ENCODE measurements at places on chromosomes 3 and 15.

DNA sequence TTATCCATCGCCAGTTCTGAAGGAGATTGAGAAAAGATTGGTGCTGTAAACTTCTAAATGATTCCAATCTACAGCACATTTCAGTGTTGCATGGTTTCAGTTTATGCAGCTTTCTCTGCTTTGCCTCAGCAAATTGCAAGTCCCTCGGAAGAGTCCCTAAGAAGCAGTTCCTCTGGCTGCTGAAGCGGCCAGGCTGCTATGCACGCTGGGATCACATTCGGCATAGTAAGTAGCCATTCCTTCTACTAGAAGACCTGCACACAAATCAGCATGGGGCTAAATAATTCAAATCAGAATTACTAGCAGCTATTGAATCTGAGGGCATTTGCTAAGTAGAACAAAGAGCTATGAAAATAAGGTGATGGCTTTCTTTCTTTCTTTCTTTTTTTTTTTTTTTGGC, 769.5 kb downstream of the AGBL1 start:
- DNase-seq: no peak

DNA sequence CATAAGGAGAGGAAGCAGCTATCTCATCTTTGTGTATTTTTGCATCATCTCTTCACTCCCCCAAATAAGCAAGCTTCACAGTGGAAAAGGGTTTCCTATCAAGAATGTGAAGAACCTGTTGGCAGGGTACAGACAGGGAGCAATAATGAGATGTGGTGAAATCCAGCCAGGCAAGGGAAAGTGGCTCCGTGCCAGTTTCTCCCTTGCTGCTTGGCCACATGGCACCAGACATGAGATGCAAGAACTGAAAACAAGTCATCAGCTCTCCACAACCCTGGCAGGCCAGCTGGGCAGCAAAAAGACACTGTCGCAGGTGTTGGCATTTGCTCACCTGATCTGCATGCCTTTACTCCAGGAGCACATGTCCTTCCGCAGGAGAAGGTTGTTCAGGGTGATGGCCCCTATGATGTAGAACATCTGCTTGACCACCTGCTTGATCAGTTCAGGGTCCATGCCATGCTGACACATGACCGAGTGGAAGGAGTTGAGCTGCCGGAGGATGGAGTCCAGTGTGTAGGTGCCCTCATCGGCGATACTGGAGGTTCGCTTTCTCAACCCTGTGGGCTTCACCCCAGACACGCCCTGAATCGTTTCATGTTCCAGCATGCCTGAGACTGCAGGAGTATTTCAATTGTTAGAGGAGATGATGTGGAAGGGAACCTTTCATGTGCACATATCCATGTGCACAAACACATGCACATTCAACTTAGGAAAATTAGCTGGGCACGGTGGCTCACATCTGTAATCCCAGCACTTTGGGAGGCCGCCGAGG, 23.3 kb upstream of the MYO5C start:
- DNase-seq: no peak

- no peak for DNase-seq
These were observed 19.9 kb downstream of the NDUFB4 start for GRCh38 chr3:120615847-120616609.

DNA sequence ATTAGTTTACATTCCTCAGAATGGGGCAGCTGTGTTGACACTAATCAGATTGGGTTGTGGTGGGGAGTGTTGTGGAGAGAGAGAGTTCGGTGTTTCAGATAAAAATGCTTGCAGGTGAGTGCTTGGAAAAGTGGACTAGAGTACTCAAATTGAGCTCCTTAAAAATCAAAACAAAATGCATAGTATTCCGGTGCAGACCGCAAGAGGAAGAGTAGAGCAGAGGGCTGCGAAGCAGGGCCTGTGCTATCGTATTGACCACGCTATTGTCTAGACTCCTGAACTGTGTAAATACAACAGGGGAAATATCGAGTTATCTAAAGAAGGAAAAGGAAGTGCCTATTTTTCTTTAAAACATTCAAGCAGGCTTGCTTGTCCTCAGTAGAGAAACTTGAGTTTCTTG, 159.5 kb downstream of the TP63 start:
- no peak for DNase-seq

- DNase-seq: no peak
These were observed 547.8 kb upstream of the EPHA6 start for GRCh38 chr3:96266395-96267190.

- no peak for DNase-seq
These were observed 314.8 kb upstream of the LRRC3B start for GRCh38 chr3:26307787-26308186.

GRCh38 chr3:63355809-63356208, 77.7 kb downstream of the SYNPR start:
- no peak for DNase-seq

DNA sequence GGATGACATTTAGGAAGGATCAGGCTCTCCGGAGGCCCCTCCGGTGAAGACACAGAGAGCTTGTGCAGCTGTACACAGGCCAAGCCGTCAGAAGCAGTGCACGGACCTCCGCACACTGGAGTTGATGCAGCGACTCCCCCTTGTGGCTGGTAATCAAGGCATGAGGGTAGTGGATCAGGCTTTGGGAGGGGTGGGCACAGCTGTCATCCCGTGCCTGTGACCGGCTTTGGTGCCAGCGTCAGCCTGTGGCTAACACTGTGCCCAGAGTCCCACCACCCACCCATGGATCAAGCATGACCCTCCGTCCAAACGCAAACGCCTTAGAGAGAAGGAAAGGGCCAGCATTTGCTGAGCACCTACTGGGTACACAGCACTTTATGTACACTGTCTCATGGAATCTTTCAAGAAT, 8.2 kb upstream of the GRIP2 start:
- no peak for DNase-seq

DNA sequence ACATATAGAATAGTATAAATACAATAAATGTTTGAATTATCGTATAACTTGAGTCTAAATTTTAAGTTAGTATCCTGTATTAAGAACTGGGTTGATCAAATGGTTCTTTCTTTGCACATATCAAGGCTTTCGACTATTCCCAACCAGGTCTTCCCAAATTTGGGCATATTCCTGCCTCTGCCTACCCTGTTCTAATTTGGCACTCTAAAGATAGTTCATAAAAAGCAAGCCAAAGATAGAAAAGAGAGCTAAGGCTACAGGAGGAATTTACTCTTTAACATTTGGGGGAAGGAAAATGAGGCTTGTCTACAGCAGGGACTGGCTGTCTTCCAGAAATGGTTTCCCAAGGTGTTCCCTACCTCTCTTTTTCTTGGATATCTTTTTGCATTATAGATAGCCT, 36.1 kb downstream of the SLC35A5 start:
- DNase-seq: no peak

DNA sequence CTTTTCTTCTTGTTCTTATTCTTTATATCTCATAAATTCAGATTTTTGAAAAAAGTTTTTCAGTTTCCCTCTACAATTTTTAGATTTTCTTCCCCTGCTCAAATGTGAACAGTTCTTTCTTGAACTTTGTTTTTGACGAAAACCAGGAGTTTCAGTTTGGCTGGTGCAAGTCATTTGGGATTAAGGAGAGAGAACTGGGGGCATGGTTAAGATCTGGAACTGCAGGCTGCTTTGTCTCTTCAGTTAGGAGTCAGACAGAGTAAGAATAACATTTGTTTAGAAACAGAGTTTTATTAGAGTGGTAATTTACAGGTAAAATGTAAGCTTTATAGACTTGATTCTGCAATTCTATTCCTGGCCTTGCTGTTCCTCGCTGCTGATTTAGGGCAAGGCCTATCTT, 310.5 kb upstream of the C2CD4B start:
- no peak for DNase-seq

DNA sequence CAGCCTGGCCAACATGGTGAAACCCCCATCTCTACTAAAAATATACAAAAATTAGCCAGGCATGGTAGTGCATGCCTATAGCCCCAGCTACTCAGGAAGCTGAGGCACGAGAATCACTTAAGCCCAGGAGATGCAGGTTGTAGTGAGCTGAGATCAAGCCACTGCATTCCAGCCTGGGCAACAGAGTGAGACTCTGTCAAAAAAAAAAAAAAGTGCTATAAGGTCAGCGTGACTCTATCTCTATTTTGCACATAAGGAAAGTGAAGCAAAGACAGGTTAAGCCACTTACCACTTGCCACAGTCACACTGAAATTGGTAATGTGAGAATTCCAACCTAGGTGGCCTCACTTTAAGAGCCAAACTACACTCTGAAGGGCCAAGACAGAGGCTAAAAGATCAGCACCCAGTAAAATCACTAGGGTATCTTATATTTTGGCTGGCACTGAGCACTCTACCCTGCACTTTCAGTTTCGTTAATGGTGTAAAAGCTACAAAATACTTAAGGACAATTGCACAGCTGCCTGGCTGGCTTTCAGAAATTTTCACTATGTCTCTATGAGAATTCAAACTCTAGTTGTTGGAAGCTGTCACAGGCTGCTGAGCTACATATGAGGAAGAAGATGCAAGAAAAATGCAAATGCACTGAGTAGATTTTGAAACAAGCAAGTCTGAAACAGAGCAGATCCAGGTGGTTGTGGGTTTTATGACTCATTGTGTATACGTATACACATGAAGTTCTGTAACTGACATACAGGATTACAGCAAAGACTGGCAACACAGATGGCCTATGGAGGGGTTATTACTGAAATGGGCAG, 32.7 kb downstream of the TRANK1 start:
- no peak for DNase-seq

DNA sequence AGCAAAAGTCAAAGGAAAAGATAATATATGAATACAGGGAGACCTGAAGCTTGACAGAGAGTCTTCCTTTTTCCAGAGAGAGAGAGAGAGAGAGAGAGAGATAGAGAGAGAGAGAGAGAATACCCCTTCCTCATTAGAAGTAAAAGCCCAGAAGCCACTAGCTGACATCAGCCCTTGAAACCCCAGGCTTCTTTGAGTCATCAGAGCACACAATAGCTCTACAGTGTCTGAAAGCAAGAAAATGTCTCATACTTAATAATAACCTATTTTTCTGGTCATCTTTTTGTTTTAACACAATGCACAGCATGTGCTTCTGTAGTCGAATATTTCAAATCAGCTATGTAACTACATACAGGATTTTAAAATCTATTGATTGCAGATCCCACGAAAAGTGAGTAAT, 109.2 kb upstream of the NANOGP8 start:
- DNase-seq: no peak

DNA sequence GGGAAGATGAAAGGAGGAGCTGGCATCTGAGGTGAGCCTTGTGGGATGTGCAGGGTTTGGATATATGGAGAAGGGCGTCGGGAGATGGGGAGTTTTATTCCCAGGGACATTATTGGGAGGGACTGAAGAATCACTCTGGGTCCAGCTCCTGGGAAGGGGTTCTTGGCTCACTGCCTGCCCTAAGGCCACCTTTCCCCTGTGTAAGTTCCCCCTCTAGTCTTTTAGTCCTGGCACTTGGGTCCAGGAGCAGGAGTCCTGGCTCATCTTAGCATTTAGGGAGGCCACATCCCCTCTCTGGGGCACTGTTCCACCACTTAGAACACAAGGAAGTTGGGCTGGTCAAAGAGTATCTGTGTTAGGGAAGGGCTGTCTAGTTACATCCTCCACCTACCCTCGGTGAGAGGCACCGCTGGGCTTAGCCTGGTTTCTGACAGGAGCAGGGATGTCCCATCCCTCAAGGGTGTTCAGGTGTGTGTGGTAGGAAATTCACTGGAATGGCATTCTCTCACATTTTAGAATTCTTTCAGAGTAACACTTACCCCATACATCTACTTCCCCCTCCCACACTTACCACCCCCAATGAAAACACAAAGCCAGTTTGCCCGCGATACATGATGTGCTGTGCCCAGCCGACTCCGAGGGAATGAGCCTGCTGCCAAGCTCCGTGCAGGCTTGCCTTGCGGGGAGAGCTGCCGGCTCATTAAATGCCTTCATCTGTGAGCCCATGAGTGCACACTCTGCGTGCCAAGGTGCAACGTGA, 86.7 kb downstream of the FAM43A start:
- DNase-seq: no peak

DNA sequence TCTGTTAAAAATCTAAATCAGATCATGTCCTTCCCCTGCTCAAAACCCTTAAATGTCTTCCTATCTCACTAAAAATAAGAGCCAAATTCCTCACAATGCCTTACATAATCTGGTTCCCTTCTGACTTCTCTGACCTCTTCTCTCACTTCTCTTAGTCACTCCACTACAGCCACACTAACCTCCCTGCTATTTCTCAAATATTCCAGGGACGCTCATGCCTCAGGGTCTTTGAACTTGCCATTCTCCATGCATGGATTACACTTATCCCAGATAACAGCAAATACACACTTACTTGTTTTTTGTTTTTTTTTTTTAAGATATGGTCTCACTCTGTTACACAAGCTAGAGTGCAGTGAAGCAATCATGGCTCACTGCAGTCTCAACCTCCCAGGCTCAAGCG, 8.5 kb downstream of the TP53BP1 start:
- no peak for DNase-seq

DNA sequence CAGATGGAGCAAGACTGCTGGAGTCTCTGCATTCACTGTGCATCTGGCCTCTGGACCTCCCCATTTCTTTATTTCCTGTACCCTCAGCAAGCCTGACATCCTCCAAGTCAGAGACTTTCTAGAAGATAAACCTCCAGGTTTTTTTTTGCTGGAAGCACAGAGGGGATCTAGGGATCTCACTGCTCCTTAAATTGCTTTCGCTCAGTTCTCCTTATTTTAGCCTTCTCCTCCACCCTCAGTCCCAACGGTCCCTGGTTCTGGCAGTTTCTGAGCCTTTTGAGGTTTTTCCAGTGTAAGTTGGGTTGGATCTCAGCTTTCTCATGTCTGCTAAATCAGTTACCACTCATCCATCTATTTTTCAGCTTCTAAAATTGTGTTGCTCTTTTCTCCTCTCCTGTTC, 22.7 kb upstream of the CHD2 start:
- no peak for DNase-seq

DNA sequence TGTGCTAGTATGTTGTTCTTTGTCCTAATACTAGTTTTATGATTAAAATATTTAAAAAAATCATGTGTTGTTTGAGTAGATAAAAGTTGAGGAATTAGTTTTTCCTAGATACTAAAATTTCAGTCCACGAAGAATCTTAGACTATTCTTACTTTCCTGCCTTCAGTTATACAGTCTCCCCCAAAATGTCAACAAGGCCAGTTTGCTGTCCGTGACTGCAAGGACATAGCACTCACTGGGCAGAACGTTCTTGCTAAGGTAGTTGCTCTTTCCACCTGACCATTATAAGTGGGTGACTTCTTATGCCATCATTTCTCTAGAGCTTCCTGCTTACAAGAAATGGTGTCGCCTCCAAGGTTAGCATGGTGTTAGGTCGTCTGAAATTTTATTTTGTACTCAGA, 32.8 kb downstream of the KAT2B start:
- DNase-seq: no peak

- DNase-seq: no peak
These were observed 11.5 kb downstream of the ACSBG1 start for GRCh38 chr15:78222745-78223395.

GRCh38 chr15:33360886-33361285, 50.1 kb downstream of the RYR3 start:
- no peak for DNase-seq

- DNase-seq: no peak
These were observed 15.1 kb upstream of the CBLB start for GRCh38 chr3:105883798-105884377.

Data from NCI-H510A (cell line).